ENCODE measurements at places on chromosomes 11 and 22.

DNA sequence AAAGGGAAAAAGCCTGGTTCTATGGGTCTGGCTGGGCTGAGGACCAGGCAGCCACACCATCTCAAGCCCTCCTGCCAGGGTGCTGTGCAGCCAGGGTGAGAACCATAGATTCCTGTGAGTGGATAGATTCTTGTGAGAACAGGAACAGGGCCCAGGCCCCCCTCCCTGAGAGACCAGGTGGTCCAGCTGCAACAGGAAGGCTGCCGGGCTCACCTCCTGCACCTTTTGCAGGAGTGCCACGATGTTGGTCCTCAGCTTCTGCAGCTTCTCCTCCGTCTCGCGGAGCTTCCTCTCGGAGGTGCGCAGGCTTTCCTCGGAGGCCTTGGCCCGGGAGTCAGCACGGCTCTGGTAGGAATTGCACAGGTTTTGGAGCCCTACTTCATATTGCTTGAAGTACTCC is 40.8 kb downstream of the MORC2 start:
- DNase-seq: no peak

GRCh38 chr11:71239581-71239980 is 12.8 kb downstream of the SHANK2 start:
- no peak for DNase-seq

- DNase-seq: no peak
Observed at GRCh38 chr11:60370811-60371298, 7.5 kb upstream of the MS4A7 start.

DNA sequence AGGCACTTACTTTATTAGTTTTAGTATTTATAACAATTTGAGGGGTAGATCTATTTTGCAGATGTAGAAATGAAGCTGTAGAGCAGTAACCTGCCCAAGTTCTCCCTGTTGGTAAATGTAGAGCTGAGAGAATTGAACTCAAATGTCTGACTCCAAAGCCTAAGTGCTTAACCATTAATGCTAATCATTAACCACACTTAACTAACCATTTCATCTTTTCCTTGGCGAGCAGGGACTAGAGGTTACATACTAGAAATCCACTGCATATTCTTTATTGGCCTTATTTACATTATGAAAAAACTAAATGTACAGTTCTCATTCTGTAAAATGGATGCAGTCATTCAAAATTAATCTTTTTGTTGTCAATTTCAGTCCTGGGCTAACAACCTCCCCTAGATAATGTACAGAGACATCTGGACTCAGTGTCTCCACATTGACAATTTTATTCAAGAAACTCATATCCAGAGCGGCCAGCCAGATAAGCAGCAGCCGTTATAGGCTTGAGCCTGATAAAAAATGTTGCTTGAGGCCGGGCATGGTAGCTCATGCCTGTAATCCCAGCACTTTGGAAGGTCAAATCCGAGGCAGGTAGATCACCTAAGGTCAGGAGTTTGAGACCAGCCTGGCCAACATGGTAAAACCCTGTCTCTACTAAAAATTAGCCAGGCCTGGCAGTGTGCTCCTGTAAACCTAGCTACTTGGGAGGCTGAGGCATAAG is 76.7 kb upstream of the PICALM start:
- DNase-seq: no peak

GRCh38 chr11:127369356-127369755 is 368.8 kb upstream of the KIRREL3 start:
- no peak for DNase-seq

GRCh38 chr11:7115780-7116179 is 27.0 kb downstream of the RBMXL2 start:
- no peak for DNase-seq

DNA sequence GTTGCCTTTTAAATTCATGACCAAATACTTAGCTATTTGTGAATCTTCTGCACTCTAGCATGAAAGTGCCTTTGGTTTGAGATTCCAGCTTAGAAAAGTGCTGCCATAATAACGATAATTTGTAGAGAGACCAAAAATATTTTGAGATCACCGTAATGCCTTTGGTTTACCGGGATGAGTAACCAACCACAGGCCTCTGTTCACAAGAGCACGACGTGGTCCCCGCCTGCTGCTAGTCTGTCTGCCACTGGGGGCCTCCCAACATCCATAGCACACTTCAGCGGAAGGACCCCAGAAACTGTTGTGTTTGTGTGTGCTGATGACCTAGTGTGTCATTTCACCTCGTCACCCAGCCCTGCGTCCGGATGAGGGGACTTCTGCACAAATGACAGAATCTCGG is 67.0 kb upstream of the RASSF10 start:
- DNase-seq: no peak

DNA sequence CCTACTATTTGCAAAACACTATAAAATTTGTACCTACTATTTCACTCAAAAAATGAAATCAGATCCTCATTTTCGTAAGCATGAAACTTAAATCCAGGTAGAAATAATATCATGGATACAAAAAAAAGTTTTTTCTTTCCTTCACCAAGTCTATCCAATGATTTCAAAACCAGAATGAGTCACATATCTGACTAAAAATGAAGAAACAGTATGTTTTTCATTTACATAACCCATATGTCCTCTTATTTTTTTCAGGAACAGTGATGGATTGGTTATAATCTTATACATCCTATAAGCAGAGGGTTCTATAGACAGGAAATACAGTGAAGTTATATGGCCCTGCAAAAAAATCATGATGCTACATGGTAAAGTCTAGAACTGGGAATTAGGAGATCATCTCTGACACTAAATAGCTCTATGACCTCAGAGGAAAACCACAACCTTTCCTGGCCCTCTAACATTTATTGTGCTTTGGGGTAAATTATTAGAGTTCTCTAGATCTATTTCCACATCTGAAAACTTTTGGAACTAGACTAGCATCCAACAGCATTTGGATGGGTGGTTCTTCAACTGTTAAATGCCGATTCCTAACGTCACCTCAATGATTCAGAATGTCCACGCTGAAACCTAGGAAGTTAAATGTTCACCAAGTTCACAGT is 10.9 kb downstream of the MTMR2 start:
- no peak for DNase-seq

- no peak for DNase-seq
Observed at GRCh38 chr11:88629496-88629895, 292.0 kb upstream of the CTSC start.
